T-cell (primary cell): ENCODE measurements at places on chromosomes 4 and X.

GRCh38 chr4:127778102-127778501, 4.0 kb upstream of the HSPA4L start:
- DNase-seq = no peak

DNA sequence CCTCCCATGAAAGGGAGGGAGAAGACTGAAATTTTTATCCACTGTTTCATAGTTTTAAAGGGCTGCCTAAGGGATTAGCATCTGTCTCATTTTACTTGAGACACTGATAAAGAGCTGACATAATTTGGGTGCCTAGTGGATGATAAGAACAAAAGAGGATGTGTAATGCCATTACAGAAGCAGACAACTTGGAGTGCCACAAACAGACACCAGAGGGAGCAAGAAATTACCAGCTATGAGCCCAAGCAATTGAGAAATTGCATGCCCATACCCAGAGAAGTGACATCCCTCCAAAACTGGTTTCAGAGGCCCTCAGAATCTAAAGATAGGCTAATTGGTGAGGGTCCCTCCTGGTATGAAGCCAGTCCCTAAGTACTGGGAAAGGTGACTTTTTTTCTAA, 38.5 kb upstream of the POU3F4 start:
- no peak for DNase-seq

- DNase-seq = no peak
Observed at GRCh38 chr4:87017580-87018342, 83.0 kb downstream of the AFF1 start.

GRCh38 chr4:42326040-42326439, 71.2 kb upstream of the SHISA3 start:
- no peak for DNase-seq

DNA sequence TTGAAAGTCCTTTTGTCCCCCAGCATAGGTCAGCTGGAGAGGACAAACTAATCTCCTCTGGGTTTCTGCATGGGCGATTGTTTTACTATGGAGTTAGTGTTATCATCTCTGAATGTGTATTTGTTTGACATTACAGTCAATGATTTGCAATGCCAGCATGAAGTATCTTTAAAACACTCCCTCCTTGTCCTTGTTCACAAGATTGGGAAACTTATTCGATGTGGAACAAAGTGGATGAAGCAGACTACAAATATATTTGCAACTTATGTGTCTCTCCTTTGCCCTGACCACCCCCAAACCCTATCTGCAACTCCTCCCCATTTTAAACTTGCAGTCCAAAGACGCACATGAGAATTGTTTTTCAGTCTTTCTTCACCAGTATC, 1.5 kb upstream of the PITX2 start:
- DNase-seq = no peak

GRCh38 chrX:141142946-141143345, 34.0 kb downstream of the LDOC1 start:
- no peak for DNase-seq

GRCh38 chr4:18636001-18636585, 614.5 kb upstream of the LCORL start:
- DNase-seq = no peak

DNA sequence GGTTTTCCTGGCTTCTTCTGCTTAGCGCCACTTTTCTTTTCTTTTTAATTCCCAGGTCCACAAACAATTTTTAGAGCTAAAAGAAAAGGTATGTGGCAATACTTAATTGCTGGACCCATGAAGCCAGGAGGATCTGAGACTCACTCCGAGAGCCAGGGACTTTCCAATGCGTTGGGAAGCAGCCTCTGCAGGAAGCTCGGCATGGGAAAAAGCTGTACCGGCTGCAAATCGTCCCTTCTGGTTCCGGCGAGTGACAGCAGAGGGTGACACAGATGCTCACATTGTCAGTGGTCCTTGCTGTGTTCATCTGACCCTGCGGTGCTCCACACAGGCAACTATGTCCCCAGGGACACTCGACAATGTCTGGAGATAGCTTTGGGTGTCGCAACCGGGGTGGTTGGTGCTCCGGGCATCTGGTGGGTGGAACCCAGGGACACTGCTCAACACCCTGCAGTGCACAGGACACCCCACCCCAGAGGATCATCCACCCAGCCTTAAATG, 164.0 kb downstream of the PRKX start:
- no peak for DNase-seq

GRCh38 chr4:8708401-8709021, 115.9 kb downstream of the CPZ start:
- no peak for DNase-seq

DNA sequence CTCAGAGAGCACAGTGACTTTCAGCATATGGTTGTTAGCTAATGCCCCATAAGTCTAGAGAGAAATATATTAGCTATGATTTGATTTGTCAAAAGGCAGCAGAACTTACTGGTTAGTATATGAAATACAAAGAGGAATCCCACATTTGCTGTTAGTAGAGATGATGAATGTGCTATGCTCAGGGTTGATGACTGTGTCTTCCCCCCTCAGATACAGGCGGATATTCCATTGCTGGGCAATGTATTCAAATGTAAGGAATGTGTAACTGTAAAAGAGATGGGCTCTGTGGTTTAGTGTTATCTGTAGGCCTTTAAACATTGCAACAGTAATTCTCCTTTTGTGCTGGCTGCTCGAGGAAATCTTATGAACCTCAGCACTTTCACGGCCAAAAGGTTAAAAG, 528.9 kb upstream of the ARX start:
- no peak for DNase-seq

- no peak for DNase-seq
Observed at GRCh38 chr4:164116286-164116685, 621.8 kb downstream of the TMA16 start.

GRCh38 chrX:43940816-43941474, 32.2 kb downstream of the NDP start:
- DNase-seq = no peak

GRCh38 chr4:16843831-16844508, 54.5 kb downstream of the LDB2 start:
- DNase-seq = no peak

- no peak for DNase-seq
Observed at GRCh38 chr4:31557437-31557836, 837.3 kb downstream of the PCDH7 start.

GRCh38 chr4:7371210-7371941, 63.4 kb downstream of the PSAPL1 start:
- DNase-seq = no peak

DNA sequence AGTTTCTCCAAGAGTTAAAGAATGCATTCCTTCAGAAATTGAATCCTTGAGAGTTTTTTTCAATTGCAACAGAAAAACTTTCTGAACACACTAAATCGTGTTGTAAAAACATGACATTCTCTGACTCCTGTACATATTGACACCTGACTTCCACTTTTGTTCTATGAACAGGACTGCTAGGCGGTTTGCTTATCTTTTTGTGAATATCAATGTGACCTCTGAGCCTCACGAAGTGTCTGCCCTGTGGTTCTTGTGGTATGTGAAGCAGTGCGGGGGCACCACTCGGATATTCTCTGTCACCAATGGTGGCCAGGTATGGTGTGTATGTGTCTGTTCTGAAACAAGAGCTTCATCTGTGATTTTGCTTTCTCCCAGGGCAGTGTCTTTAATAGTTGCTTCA, 71.9 kb downstream of the MAOA start:
- no peak for DNase-seq

- no peak for DNase-seq
Observed at GRCh38 chr4:89305028-89305427, 2.6 kb downstream of the GPRIN3 start.

DNA sequence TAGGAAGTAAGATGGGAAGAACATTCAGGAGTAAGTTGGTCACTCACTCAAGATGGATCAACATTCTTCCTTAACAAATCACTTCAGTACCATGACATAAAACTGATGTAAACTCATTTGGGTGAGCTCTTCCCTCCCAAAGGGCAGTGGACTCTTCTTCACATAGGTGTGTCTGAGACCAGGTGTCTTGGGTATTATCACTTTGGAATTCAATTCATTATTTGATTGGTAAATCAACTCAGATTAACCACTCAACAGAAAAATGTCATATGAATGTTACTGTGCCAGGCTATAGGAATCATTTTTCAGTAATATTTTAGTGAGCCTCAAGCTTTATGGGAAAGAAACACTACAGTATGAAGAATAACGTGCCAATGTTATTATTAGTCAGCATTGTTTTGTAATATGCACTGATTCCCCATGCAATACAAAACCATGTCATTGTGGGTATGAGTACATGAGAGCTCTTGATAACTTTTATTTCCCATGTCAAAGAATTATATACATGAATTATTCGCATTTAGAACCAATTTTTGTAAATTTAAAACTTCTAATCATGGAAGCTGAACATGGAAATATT, 58.6 kb upstream of the ETNPPL start:
- DNase-seq = no peak

DNA sequence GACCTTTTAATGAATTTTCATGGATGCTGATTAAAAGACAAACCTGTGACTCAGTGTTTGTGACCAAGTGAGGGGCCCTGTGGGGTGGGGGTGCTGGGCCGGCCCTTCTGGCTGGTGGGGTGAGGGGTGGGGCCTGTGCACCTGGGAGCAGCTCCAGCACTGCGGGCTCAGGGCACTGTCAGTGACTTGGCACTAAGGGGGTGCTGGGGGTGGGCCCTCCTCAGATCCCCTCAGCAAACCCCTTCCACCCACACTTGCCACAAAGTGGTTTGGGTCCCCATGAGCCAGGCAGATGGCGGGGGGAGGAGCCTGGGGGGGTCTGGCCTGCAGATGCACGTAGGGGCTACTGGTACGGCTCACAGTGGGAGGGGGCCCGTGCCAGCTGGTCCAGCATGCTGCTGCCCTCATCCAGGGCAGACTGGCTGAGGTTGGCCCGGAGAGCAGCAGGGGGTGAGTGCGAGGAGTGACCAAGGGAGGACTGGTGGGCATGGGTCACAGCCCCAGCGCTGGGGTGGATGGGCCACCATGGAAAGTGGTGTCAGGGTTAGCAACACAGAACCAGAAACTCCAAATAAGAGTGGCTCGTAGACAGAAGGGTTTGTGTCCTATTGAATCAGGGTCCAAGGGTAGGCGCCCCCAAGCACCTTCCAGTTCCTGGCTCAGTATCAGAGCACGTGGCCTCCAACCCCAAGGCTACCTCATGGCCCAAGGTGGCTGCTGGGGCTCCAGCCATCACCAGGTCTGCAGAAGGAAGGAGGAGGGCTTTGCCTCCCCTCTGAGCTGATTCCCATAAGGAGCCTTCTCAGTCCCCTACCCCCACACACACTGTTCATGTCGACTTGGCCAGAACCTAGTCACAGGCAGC, 10.1 kb downstream of the NKX1-1 start:
- DNase-seq = no peak

DNA sequence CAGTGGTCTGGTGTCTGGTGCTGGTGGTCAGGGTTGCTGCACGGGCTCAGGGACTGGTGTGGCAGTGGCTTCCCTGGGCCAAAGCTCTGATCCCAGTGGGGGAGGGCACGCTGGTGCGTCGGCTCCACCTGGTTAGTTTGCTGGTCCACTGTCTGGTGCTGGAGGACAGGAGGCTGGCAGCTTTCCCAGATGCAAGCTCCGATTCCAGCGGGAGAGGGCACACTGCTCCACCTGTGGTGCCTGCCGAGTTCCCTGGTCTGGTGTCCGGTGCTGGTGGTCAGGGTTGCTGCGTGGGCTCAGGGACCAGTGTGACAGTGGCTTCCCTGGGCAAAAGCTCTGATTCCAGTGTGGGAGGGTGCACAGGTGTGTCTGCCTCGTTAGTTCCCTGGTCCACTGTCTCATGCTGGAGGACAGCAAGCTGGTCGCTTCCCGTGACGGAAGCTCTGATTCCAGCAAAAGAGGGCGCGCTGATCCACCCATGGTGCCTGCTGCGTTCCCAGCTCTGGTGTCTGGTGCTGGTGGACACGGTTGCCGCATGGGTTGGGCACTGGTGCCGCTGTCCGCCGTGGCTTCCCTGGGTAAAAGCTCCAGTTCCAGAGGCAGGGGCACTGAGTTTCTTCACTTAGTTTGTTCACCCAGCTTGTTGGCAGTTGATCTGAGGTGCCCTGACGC, 5.8 kb downstream of the VMA21 start:
- no peak for DNase-seq

DNA sequence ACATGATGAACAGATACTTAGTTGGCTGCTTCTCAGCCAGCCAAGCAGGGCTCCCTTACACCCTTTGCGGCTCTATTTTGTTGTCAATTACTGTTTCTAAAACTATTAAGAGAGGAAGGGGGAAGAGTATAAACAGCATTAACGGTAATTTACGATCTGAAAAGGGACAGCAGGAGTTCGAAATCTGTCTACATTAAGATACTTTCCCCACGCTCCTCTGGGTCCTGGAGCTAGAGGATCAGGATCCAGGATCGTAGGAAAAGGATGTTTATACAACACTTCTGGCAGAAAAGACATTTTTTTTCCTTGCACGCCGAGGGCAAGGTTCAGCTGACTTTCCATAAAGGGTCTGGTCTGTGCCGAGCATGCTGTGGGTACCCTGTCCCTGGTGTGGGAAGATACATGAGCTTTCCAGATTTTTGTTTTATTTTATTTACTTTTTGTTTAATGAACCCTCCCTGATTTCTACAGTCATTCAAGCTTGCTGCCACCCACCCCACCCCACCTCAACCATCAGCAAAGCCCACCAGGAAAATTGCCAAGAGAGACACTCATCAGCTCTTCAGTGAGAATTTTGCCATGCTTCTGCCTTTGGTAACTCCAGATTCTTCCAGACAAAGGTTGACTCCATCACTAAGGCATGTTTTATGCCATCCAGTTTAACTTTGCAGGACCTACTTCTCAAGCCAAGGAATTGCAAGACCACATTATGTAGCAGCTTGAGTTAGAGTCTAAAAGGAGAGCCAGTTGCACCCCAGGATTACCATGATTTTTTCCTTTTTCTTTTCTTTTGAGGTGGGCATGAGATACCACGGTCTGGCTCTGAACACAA, 188.1 kb downstream of the QDPR start:
- DNase-seq = no peak

DNA sequence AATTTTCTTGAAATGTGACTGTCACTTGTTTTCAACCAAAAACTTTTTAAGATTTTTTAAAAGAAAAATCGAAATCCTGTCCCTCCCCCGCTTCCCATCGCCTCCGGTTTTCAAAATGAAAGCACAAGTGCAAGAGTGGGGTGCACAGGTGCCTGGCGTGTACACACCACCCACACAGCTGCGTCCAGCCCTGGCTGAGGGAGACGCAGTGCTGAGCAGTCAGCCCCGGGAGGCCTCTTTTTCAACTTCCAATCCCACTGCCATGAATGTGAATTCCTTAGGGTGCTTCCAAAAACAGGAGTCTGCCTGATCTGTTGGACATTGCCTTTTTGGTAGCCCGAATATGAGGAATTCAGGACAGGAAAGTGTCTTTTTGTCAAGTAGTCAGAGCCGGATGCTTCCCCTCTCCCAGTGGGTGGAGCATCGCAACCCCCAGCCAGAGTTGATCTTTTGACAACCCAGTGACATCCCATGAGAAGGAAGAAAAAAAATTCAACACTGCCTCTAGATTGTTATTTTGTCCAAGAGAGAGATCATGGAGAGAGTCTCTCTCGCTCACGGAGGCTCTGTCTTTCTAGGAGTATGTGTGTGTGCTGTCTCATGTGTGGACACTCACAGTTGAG, 8.9 kb downstream of the PRRG3 start:
- DNase-seq = no peak

GRCh38 chr4:54281054-54281766, 52.1 kb downstream of the PDGFRA start:
- DNase-seq = no peak
